ENCODE measurements at places on chromosomes 7 and 10.

DNA sequence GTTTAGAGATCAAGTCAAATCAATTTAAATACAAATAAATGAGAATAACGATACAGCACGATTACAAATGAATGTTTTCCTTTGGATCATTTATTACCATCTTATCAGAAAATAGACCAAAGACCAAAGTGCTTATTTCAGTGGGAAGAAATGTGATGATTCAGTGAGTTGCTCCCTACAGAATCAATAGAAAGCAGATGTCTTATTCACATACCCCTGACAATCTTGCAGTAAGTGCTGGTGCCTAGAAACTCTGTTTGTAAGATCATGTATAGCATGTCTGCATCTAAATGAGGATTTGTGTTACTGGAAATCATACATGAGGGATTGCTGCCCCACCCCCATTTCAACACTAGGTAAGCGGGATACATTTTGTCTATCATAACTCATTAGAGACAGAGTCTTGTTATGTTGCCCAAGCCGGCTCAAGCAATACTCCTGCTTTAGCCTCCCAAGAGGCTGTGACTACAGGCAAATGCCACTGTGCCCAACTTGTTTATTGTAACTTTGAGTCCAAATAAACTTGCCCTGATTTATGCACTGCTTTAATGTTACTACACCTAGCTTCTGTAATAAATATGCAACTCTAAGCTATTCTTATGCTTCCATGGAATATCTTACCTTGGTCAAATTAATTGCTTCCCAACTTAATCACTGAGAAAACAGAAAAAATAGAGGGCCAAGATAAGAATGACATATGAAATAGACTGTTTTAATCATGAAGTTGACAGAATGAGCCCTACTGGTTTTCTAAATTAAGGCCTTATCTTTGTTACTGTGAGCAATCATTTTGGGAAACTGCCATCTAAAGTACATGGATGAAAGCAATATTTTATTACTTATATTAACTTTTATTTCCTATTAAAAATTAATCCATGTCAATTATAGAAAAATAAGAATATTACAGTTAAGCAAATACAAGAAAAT is 82.5 kb downstream of the AHR start:
- H3K36me3 ChIP-seq, result no peaks in the 10 kb centered on the region
- ATAC-seq, result no peak
- no peak overlapping the region for H3K4me3 ChIP-seq
- H3K27me3 ChIP-seq, result no peaks in the 10 kb centered on the region

- no peak for ATAC-seq
- H3K27ac ChIP-seq, result no peak overlapping the region
- H3K27me3 ChIP-seq, result peaks cover 9% of the 10 kb centered on the region
Observed at GRCh38 chr7:159253657-159254056, 109.0 kb upstream of the VIPR2 start.

DNA sequence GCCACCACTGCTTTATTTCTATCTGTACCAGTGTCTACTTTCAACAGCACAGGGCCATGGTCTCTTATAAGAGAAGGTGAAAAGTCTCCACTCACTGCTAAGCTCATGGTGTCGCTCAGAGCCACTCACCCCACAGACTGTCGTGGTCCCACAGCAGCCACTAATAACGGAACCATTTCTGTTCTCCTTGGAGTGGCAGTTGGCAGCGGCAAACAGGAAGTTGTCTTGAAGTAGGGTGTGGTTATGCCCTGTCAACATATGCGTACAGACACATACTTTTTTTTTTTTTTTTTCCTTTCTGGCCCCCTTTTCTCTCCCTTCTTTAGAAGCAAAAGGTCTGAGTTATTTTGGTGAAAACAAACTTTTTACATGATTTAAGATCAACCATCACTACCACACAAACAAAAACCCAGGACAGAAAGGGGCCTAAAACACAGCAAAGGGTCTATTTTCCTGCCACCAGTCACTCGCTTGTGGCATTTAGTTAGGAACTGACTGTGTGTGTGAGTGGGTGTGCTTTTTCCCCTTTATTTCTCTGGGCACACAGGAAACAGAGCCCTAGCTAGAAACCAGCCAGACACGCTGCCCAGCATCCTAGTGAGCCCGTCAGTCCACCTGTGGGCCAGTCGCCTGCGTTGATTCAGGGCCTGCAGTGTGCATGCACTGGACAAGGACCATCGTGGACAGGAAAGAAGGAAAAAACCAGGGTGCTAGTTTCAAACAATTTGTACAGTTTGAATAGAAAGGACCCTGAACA is 96.7 kb upstream of the EFCAB10 start:
- peak overlapping the region; percentile 90 for H3K4me3 ChIP-seq
- no peaks in the 10 kb centered on the region for H3K27me3 ChIP-seq
- ATAC-seq, result peak; percentile 90
- peaks cover 7% of the 10 kb centered on the region for H3K36me3 ChIP-seq
- H3K4me1 ChIP-seq, result peaks cover 72% of the 10 kb centered on the region
- H3K27ac ChIP-seq, result peak overlapping the region; percentile 96

GRCh38 chr7:30180718-30181117 is 45.9 kb downstream of the MTURN start:
- H3K27ac ChIP-seq, result no peak overlapping the region
- no peaks in the 10 kb centered on the region for H3K36me3 ChIP-seq
- no peak overlapping the region for H3K4me3 ChIP-seq
- H3K27me3 ChIP-seq, result no peaks in the 10 kb centered on the region
- ATAC-seq, result no peak

DNA sequence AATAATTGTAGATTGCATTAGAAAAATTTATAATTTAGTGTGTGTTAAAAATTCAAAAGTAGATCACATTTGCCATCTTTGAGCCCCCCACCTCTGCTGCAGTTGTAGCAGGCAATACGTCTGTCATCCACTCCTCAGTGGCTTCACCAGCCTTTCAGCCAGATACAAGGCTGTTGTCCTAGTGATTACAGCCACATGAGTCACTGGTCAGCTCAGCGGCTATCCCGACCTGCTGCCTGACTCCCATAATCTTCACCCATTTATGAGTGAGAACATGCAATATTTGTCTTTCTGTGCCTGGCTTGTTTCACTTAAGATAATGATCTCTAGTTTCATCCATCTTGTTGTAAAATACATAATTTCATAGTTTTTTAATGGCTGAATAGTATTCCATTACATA is 9.2 kb downstream of the OR2A5 start:
- no peaks in the 10 kb centered on the region for H3K4me1 ChIP-seq
- no peaks in the 10 kb centered on the region for H3K36me3 ChIP-seq
- no peak overlapping the region for H3K4me3 ChIP-seq
- no peak overlapping the region for H3K27ac ChIP-seq
- H3K27me3 ChIP-seq, result peaks cover 20% of the 10 kb centered on the region
- ATAC-seq, result no peak

- no peaks in the 10 kb centered on the region for H3K27me3 ChIP-seq
- H3K4me1 ChIP-seq, result peaks cover 23% of the 10 kb centered on the region
- H3K4me3 ChIP-seq, result peak overlapping the region; percentile 54
- ATAC-seq, result no peak
- H3K36me3 ChIP-seq, result no peaks in the 10 kb centered on the region
Observed at GRCh38 chr7:74615933-74616780, 41.4 kb upstream of the GTF2I start.

DNA sequence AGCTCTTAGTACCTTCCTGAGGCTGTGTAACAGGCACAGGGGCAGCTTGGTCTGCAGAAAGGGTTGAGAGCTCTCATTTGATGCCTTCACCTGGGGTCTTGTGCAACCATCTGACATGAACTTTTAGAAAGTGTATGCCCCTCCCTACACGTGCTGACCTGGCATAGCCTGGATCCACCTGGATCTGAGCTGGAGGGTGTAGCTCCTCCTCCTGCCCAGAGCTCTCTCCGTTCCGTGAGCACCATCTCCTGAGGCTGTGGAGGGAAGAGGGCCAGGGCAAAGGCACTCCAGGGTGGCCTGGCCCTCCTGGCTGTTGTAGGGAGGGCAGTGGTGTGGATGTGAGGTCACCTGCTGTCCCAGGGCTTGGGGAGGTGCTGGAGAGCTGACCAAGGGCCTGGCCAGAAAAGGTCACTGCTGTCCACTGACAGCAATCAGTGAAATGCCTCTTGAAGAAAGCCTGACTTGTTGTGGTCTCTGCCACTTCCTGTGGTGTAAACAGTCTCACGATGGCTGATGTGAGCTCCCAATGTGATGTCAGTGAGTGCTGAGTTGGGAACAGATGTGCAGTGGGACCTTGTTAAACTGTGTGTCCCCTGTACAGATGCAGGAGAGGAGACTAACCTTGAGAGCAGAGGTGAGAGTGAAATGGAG is 23.0 kb downstream of the AMZ1 start:
- H3K4me3 ChIP-seq, result peak overlapping the region; percentile 90
- H3K27me3 ChIP-seq, result no peaks in the 10 kb centered on the region
- peak; percentile 40 for ATAC-seq
- peak overlapping the region; percentile 96 for H3K27ac ChIP-seq
- peaks cover 68% of the 10 kb centered on the region for H3K4me1 ChIP-seq
- H3K36me3 ChIP-seq, result peaks cover 30% of the 10 kb centered on the region

GRCh38 chr10:28492116-28492920 is 40.6 kb upstream of the WAC start:
- peaks cover 25% of the 10 kb centered on the region for H3K27me3 ChIP-seq
- no peak overlapping the region for H3K4me3 ChIP-seq
- H3K27ac ChIP-seq, result no peak overlapping the region
- ATAC-seq, result no peak
- peaks cover 5% of the 10 kb centered on the region for H3K36me3 ChIP-seq

- peak; percentile 62 for ATAC-seq
- peaks cover 32% of the 10 kb centered on the region for H3K4me1 ChIP-seq
- peak overlapping the region; percentile 4 for H3K4me3 ChIP-seq
- no peaks in the 10 kb centered on the region for H3K36me3 ChIP-seq
Observed at GRCh38 chr10:132939957-132940790, 2.2 kb downstream of the CFAP46 start.

DNA sequence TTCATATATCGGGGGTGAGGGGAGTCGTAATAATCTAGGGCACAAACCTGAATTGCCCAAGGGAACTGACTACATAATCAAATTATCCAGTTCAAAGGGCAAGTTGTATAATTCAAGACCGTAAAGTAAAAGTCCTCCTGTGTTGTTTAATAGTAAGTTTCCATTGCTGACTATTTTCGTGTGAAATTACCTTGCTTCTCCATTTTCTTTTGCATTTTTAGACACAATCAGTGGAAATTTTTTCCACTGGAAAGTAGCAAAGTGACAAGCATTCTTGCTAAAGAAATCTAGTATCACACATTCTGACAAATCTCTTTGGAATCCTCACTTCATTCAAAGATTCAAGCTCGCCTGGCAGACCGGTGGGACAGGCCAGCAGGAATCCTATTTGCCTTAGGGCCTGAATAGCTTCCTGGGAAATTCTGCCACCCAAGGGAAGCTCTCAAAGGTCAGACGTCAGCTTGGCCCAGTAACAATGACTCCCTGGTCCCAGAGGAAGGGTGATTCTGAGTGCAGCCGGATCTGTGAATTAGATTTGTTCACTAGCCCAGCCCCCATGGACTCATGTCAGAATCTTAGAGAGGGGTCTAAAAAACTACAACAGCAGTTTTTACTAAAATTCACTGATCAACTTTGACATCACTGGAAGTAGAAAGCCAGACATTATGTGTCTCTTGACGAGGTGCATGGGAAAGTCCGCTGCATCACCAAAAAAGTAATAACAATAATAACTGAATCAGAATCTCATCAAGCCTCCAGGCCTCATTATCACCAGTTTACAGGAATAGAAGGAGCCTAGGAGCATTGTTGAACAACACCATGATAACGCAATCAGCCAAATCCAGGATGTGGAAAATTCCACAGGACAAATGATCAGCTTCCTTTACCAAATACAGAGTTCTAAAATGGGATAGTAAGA is 161.0 kb downstream of the SKIDA1 start:
- H3K36me3 ChIP-seq, result no peaks in the 10 kb centered on the region
- no peaks in the 10 kb centered on the region for H3K4me1 ChIP-seq
- H3K27me3 ChIP-seq, result peaks cover 8% of the 10 kb centered on the region
- no peak for ATAC-seq
- H3K27ac ChIP-seq, result no peak overlapping the region

DNA sequence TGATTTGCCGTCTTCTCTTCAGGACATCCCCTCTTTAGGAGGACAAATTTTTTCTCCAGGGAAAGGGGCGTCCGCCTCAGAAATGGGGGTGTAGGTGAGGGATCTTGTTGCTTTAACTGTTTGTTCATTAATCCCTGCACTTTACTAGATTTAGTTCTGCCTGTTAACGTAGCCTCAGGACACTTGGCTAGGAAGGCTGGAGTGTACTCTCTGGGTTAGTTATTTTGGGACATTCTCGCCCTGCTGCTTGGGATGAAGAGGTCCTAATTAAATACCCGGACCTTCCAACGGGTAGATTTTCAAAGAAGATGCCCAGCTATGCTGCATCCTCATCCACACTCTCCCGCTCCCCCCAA is 552 bp upstream of the ZNF365 start:
- ATAC-seq, result no peak
- peaks cover 14% of the 10 kb centered on the region for H3K4me1 ChIP-seq

DNA sequence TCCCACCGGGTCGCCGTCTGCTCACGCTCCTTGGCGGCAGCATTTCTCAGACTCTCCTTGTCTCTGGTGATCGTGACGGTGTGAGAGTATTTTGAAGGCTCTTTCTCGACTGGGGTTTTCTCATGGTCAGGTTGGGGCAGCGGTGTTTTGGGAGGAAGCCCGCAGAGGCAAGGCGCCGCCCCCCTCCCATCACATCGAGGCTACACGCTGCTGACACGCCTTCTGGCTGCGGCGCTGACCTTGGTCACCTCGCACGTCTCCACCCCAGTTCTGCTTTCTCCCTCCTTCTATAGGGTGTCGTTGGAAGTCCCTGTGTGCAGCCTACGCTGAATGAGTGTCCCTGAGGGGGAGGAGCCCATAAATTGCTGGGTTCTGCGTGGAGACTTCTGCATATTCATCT is 55.2 kb downstream of the GLRX3 start:
- peaks cover 31% of the 10 kb centered on the region for H3K27me3 ChIP-seq
- H3K4me1 ChIP-seq, result peaks cover 24% of the 10 kb centered on the region
- H3K27ac ChIP-seq, result no peak overlapping the region
- H3K4me3 ChIP-seq, result peak overlapping the region; percentile 47
- H3K36me3 ChIP-seq, result peaks cover 42% of the 10 kb centered on the region
- no peak for ATAC-seq

GRCh38 chr7:50367100-50367499 is 62.6 kb downstream of the IKZF1 start:
- H3K4me1 ChIP-seq, result peaks cover 82% of the 10 kb centered on the region
- H3K27ac ChIP-seq, result peak overlapping the region; percentile 86
- peaks cover 65% of the 10 kb centered on the region for H3K36me3 ChIP-seq

GRCh38 chr7:85067371-85067770 is 119.5 kb downstream of the SEMA3D start:
- no peak overlapping the region for H3K27ac ChIP-seq
- H3K36me3 ChIP-seq, result no peaks in the 10 kb centered on the region
- no peaks in the 10 kb centered on the region for H3K4me1 ChIP-seq
- no peak overlapping the region for H3K4me3 ChIP-seq

- H3K4me3 ChIP-seq, result no peak overlapping the region
- peaks cover 4% of the 10 kb centered on the region for H3K4me1 ChIP-seq
- no peak for ATAC-seq
- no peak overlapping the region for H3K27ac ChIP-seq
- no peaks in the 10 kb centered on the region for H3K36me3 ChIP-seq
- H3K27me3 ChIP-seq, result peaks cover 54% of the 10 kb centered on the region
Observed at GRCh38 chr10:126157189-126157588, 231.1 kb downstream of the ADAM12 start.

DNA sequence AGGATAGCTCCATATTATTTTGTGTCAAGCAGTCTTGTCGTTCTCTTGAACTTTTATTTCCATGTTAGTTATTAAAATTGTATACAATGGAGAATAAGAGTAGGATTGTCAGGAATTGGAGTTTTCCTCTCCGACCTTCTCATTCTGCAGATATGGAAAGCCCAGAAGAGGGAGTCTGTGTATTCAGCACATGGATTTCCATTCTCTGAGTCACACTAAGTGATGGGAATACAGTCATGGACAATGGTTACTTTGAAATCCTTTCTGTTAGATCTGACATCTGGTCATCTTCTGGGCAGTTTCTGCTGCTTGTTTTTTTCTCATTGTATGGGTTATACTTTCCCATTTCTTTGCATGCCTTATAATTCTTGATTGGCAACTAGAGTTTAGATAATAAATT is 5.0 kb upstream of the TASOR2 start:
- no peak for ATAC-seq
- peaks cover 34% of the 10 kb centered on the region for H3K27me3 ChIP-seq
- no peaks in the 10 kb centered on the region for H3K36me3 ChIP-seq
- H3K4me3 ChIP-seq, result no peak overlapping the region

All from stimulated activated memory B cell treated with anti-CD40 and anti-IgM and Interleukin-4, amounts not matched to agents 10 μg/mL and 1 μg/mL and 100 μg/mL, for 72 hours (primary cell).